ENCODE measurements at places on chromosomes 3 and 15. TPM values are rescaled to one million over a fixed set of nuclear protein-coding genes. Genes with fewer than 3 reads are reported as not detected.
A peak's percentile ranks its signal among the peaks of the same experiment; 100 is the strongest.

DNA sequence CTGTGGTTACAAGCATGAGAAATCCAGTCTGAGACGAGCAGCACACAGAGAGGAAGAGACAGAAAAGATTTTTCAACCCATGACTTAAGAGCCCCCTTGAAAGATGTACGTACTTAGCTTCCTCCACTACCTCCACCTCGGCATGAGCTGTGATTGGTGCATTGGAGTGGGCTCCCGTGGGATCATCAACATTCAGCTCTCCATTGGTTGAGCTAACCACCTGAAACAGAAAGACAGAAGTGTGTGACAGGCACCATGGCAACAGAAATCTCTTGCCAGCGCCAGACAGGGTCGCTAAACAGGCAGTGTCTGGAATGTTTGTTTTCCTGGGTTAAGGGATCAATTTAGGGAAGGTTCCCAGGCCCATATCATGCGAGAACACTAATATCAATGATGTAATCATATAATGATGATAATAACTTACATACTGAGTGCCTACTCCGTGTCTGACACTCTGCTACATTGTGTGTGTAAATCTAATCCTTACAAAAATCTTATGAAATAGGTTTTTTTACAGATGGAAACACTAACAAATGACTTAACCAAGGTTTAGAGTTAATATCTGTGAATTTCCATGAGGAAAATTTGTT lies 17.5 kb upstream of the PPIB start:
- DNase-seq: no peak

- no peak for DNase-seq
Observed at GRCh38 chr3:172176061-172176770, 136.8 kb downstream of the FNDC3B start.

DNA sequence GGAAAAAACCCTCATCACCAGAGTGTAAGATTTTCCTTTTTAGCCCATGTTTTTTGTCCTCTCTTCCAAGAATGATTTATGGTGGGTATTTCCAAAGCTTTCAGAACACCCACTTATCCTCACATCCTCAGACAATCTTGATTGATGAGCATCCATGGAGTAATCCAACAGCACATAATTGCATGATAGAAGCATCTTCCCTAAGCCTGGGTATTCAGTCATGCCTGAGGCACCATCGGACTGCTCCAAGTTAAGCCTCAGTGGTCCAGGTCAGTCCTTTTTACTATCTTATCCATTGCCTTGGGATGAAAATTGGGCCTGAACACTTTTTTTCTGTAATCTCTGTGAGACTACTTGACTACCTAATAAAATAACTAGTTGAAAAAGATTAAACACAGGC lies 676.0 kb upstream of the SEMA6D start:
- DNase-seq: no peak

DNA sequence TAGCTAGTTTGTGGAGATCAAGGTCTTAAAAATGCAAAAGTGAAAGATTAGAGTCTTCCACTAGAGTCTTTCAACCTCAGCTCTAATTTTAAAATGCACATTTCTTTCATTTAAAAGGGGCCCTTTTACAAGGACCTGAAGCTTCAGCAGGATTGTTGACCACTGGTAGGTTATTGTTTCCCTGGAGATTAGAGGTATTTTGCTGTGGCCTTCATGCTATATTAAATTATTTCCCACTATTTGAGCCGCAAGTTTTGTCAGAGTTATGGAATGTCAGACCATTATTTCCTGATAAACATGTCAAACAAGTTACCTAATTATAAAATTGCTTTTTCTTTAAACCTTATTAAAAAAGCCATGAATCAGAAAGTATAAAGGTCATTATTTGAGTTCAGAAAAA lies 103.1 kb upstream of the CCNL1 start:
- no peak for DNase-seq

The GOLGA6L7 gene
- total RNA-seq: not detected

- no peak for DNase-seq
Observed at GRCh38 chr3:42216931-42217333, 49.1 kb downstream of the CCK start.

DNA sequence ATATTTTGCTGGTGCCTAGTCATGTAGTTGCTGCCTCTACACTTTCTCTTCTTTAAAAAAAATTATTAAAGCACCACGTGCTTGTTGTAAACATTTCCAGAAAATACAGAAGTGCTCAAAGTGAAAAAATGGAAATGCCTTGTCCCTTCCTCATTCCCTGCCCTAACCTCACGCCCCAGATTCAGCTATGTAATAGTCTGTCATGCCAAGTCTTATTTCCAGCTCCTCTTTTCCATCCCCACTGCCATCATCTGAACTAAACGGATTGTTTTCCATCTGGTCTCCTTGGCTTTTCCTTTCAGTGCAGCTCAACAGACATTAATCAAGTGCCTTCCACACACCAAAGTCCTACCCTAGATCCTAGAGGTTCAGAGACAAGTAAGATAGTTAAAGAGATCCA lies 15.5 kb downstream of the ZNF774 start:
- DNase-seq: no peak

DNA sequence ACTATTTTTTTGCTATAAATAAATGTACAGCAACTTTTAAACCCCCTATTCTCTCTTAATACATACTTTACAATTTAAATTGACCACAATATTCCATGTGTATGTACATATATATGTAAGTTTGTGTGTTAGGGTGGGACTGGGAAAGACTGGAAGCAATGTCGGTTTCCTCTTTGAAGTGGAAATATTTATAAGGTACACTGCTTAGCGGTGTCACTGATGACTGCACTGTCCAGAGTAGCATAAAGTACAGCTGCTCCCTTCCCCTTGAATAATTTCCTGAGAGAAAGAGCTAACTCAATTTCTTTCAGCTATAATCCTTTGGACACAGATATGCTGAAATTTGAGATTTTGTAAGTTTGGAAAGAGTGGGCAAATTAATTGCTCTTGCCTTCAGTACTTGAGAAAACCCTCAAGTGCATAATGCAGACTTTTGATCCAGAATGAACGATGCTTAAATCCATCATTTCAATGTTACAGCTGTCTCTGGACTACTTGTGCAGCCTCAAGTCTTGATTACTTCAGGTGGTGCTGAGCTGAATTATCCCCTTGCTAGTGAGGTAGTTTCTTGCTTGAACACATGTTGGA lies 267.0 kb upstream of the CFAP20DC start:
- no peak for DNase-seq

The GALNT15 gene
- 88.8 TPM for total RNA-seq

DNA sequence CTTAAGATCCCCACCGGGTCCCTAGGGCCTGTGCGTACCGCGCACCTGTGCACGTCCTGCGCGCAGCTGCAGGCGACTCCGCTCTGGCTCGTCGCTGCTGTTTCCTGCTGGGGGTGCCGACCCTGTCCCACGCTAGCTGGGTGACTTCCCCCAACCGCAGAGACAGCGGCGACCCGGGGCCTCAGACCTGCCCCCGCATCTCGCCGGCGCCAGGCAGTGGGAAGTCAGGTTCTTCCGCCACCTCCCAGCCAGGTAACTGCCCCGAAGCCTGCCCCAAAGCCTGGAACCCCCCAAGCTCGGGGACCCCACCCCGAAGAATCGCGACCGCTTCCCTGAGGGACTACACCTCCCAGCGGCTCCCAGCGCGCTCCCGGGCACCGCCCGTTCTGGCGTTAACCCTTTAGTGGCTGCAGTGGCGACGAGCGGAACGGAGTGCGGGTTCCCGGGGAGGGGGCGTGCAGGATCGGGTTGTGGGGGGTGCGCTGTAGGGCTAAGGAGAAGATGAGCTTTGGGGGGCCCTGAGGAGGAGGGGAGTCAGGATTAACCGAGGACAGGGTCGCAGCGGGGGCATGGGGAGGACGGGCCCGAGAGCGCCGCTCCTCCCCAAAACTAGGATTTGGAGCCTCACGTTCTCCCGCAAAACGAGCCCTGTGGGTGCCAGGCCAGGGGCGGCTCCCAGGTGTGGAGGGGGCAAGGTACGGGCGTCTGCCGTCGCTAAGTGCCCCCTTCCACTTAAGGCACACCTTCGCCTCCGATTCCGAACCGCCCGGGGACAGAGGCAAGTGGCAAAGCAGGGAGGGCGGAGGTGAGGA lies 589 bp downstream of the NEIL1 start:
- peak; percentile 79 for DNase-seq

The CORO2B gene
- 1.9 TPM for total RNA-seq

The ESYT3 gene
- total RNA-seq: 0.60 TPM

The LCTL gene
- total RNA-seq: not detected

The AHSG gene
- not detected for total RNA-seq

GRCh38 chr3:160686955-160687535 lies 10.1 kb downstream of the ARL14 start:
- DNase-seq: no peak

The PLS1 gene
- 58.7 TPM for total RNA-seq

DNA sequence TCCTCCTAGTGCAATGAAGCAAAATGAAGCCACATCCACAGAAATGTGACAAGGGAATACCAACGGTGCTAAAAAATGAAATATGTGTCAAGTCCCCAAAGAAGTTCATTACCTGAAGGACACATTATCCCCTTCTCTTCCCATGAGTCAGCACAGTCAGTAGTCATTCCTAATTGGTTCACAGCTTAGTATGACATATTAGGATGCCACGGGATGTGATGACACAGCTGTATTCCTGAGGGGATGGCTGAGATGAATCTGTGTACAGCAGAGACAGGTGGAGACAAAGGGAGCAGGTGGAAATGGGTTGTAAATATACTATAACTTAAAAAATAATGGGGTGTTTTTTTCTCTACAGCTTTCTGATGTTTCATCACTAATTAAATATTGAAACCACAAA lies 273.4 kb downstream of the ARRDC4 start:
- DNase-seq: no peak

GRCh38 chr15:28993720-28994053 lies 107.9 kb downstream of the APBA2 start:
- no peak for DNase-seq

GRCh38 chr3:47436180-47436579 lies 39.6 kb downstream of the SCAP start:
- DNase-seq: no peak

- no peak for DNase-seq
Observed at GRCh38 chr3:40057077-40057476, 247.7 kb downstream of the MYRIP start.

DNA sequence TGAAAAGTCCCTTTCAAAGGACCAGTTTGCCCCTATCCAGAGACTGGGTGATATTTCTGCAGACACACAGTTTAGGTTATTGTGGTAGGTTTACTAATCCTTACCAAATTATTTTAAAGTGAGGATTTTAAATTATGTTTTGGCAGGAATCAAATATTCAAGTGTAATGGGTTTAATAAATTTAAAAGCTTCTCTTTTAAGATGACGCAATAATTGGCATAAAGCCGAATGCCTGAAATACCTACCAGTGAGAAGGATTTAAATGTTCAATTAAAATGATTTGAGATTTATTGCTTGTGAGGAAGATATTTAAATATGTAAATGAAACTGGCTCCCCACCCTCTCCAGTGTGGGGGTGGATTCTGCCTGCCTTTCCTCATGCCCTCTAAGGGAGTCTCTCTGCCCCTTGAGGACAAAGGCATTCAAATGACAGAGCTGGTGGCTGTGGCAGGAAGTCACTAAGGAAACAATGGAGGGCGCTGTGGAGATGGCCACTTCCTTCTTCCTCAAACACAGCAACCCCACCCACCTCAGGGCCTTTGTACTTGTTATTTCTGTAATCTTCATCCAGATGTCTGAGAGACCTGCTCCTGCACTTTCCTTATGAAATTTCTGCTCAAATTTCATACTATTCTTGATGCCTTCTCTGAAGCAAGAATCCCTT lies 131.7 kb downstream of the TNIK start:
- DNase-seq: peak; percentile 62

GRCh38 chr3:195008816-195009215 lies 262.1 kb downstream of the XXYLT1 start:
- no peak for DNase-seq

The METTL6 gene
- 2.6 TPM for total RNA-seq

GRCh38 chr15:40340038-40340739 lies 550 bp downstream of the CCDC9B start:
- DNase-seq: peak; percentile 76

The DPPA4 gene
- not detected for total RNA-seq

The CCDC54 gene
- not detected for total RNA-seq

The ZBBX gene
- total RNA-seq: not detected

The SEMA3G gene
- total RNA-seq: 1.2 TPM

- no peak for DNase-seq
Observed at GRCh38 chr3:71776538-71776937, 8.4 kb downstream of the PROK2 start.

- DNase-seq: peak; percentile 94
Observed at GRCh38 chr3:48446425-48447193, at the start of gene ATRIP. Gene ATRIP (plus strand): TSS chr3:48446737. CDS start chr3:48446846, 109 bp downstream.

The EOGT gene
- 18.3 TPM for total RNA-seq

The TP63 gene
- not detected for total RNA-seq

The SLC30A4 gene
- 69.3 TPM for total RNA-seq

DNA sequence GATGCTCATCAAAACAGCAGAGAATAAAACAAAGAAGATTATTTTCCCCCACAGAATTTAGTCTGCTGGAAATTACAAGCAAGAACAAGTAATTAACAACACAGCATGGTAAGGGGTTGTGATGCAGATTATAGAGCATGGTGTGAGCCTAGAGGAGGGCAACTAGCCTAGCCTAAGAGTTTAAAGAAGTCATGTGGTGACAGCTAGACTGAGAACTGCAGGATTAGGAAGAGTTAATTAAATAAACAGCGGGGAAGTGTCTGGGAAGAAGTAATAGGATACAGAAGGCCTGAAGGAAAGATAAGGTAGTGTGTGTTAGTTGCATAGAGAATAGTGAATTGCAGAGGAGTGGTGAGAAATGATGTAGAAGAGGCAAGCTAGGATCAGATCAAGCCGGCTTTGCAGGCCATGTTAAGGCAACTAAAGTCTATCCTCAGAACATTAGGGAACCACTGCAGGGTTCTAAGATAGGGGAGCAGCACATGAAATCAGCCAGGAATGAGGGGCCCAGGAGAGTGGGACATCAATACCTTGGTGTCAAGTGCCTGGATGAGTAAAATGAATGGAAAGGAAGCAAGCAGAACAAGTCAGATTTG lies 11.9 kb upstream of the PKM start:
- DNase-seq: no peak

The LRRC2 gene
- 2.0 TPM for total RNA-seq

DNA sequence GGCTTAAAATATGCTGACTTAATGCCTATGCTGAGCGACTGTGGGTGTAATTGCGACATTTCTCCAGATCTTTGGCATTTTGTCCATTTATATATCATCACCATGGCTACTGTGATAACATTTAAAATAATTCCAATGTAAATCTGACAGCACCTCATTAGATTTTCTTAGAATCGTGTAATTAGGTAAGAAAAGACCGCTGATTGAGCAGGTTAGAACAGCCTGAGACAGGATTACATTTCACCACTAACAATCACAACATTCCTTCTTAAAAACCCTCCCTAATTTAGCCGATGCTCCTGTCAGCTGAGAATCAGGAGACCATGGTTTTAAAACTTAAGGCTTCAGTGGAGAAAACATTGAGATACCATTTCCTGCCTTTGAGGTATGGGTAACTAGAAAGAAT lies 455.3 kb upstream of the PDZRN3 start:
- DNase-seq: no peak

- DNase-seq: no peak
Observed at GRCh38 chr3:107132674-107133073, 244.6 kb upstream of the CCDC54 start.

GRCh38 chr3:82707035-82707434 lies 945.6 kb upstream of the GBE1 start:
- DNase-seq: no peak
